ENCODE measurements at places on chromosomes 1 and 21.
A peak's percentile ranks its signal among the peaks of the same experiment; 100 is the strongest.

DNA sequence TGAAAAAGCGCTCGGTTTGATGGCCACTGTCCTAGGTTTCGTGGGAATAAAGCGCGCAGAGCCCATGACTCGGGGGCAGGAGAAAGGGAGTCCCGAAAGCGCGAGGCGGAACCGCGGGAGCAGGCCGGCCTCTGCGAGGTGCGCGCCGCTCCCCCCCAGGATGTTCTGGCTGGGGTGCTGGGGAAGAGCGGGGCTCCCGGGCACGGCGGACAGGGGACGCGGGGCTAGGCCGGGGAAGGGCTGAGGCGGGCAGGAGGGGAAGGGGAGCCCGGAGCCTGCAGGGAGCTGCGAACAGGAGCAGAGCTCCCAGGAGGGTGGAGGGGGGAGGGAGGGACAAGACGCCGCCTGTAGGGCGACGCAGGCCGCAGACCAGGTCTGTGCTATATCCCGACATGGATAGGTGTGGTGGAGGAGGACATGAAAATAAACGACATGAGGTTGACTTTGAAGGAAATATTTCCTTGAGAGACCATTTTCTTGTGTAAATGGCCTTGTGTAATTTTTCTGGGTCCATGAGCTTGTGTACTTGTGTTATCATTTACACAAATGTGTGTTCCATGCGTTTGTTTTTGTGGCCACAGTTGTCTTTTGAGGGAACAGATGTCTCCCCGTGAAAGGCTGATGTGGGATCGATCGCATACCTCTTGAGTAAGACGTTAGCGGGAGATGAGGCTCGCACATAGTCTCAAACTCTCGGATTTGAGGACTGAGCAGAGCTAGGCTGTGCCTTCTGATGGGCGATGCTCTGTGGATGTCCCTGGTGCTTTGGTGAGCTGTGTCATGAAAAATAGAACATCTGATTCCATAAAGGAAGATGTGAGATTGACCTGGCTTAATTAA is 1.3 kb downstream of the PCNT start:
- peak; percentile 82 for DNase-seq

DNA sequence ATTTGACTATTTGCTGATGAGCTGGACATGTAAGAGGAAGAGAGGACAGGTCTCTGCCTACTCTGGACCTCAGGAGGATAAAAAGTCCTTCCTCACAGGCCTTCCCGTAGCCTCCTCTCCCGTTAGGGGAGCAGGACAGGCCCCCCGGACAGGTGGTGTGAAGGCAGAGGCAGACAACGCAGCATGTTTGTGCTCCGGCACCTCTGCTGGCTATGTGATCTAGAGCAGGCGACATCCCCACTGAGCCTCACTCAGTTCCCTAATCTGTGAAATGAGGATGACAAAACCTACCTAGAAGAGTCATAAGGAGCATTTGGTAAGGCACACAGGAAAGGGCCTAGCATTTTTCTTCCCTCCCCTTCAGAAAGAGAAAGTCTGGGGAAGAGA is 34.8 kb downstream of the KIAA1614 start:
- no peak for DNase-seq

- no peak for DNase-seq
Observed at GRCh38 chr1:112906150-112906698, 49.8 kb downstream of the SLC16A1 start.

DNA sequence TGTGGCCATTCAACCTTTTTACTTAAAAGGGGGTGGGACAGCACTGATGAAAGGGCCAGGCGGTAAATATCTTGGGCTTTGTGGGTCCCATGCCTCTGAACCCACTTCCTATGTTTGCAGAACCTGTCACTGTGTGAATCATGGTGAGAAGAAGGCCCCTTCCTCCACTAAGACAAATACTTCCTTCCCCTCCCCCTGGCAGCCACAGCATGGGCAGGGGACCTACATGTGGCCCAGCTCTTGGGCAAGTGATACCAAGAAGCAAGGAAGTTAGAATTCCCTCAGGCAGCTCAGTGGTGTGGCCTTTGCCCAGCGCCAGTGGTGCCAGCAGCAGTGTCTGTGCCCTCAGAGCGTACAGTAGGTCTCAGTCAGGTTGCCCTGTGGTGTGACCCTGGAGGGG is 168.6 kb downstream of the TRIM33 start:
- no peak for DNase-seq

DNA sequence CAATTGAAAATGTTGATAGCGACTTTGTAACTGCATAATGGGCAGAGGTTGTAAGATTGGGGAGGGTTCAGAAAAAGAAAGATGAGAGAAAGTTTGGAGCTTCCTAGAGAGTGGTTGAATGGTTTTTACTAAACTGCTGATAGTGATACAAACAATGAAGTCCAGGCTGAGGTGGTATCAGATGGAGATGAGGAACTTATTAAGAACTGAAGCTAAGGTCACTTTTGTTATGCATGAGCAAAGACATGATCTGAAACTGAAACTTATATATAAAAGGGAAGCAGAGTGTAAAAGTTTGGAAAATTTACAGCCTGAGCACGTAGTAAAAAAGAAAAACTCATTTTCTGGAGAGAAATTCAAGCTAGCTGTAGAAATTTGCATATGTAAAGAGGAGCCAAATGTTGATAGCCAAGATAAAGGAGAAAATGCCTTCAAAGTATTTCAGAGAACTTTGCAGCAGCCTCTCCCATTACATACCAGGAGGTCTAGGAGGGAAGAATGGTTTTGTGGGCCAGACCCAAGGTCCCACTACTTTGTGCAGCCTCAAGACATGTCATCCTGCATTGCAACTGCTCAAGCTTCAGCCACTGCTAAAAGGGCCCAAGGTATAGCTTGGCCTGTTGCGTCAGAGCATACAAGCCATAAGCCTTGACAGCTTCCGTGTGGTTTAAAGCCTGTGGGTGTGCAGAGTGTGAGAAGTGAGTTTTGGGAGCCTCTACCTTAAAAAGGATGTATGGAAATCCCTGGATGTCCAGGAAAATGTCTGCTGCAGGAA is 843.9 kb downstream of the AMY1C start:
- no peak for DNase-seq

- DNase-seq: no peak
Observed at GRCh38 chr1:53183095-53183990, 13.3 kb upstream of the CPT2 start.

DNA sequence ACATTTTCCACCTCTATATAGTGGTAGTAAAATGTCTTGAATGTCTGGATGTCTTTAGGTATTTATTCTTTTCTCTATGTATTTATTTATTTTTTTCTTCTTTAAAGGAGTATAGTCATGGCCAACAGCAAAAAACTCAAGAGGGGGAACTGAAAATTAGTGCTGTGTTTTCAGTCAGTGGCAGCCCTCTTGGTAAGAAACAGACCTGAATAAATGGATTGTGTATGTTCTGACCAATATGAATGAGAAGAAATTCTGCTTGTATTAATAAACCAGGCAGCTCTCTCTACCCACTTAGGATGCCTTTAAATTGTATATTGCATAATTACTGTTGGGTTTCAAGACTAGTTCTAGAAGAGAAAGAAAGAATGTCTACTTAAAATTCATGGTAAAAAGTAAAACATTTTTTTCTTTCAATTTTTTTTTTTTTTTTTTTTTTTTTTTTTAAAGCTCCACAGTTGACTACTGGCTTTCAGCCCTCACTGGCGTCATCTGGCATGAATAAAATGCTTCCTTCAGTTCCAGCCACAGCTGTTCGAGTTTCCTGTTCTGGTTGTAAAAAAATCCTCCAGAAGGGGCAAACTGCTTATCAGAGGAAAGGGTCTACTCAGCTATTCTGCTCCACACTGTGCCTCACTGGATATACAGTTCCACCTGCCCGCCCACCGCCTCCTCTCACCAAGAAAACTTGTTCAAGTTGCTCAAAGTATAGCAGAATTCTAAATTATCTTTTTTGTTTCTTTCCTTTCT is 101.6 kb downstream of the ZMYM4 start:
- peak; percentile 32 for DNase-seq

DNA sequence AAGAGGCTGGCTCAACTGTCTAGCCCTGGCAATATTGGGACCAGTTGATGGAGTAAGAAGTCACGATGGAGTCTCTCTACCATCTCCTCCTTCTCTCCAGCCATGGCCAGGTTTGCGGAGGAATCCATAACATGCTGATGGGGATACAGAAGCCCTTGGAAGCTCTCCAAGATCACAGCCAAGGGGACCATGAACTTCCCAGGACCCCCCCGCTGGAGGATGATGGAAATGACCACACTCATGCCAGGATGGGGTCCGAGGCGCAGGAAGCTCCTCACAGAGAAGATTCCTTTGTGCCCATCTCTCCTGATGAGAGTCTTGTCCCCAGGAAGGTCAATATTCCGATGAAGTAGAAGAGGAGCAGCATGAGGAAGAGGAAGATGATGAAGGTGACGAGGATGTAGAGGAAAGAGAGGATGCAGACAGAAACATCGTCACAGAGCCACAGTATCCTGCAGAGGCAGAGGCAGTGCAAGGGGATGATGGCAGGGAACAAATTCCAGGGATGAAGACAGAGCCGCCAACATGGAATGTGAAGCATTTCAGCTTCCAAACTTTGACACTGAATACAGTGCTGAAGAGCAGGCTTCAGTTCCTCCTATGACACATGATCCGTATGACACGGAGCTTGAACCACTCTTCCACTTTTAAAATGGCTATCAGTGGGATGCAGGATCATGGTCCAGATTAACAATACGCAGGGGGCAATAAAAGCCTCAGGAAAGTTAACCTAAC is 57.9 kb upstream of the EDN2 start:
- no peak for DNase-seq

DNA sequence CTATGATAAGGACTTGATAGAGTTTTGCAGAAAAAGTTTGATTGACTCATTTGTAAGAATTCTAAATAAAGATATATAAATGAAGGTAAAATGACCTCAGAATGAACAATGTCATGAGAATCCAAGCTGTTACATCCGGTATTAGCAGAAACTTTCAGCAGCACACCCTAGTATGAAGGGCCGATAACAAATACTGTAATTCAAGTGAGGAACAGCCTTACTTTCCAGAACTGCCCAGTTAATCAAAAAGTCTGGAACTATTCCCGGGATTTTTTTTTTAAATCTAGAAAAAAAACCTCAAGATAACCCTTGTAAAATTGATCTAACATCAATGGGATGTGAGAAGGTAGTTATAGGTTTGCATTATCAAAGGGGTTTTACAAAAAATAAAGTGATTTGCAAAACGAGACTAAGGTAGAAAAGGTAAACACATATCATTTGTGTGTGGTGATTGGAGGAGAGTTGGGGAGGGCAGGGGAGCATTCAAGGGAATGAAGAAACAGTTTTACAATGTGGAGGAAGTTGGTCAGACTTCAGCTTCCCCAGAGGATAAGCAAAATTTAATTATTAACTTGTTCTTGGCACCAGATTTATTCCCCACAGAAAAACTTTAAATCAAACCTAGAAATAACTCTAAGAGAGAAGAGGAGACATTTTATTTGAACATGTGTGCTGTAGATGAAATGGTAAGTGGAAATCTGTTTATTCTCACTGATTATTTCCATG is 75.9 kb upstream of the VCAM1 start:
- DNase-seq: no peak

DNA sequence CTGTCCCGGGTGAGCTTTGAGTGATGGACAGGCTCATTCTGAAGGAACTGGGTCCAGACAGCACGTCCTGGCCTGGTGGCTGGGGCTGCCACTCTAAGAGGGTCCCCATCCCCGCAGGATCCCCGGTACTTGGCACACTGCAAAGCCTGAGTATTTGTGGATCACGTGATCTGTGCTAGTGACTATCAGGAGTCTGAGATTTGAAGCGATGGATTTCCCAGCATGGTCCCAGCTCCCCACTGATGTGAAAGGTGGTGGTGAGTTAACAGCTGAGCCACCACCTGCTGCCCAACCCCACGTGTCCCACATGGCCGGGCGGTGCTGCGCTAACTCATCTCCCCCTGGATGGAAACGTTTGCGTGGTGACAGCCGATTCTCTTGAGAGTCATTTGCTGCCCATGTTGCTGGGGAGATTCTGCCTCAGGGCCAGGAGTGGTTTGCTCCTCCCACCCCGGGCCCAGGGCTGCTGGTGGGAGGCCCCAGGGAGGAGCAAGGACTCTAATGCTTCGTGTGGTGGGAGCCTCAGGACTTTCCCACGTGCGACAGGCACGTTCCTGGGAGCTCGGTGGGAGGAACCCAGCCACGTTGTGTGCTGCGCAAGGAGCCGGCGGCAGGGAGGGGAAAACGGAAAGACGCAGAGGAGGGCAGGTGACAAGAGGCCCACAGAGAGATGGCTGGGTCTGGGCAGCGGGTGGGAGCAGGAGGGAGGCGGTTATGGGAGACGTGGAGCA is 15.1 kb downstream of the FAAP20 start:
- peak; percentile 75 for DNase-seq

- no peak for DNase-seq
Observed at GRCh38 chr1:113913887-113914664, 8.9 kb downstream of the DCLRE1B start.

GRCh38 chr1:208449951-208450350 is 205.8 kb upstream of the PLXNA2 start:
- DNase-seq: no peak

GRCh38 chr1:9867408-9868243 is 42.4 kb downstream of the CTNNBIP1 start:
- DNase-seq: peak; percentile 90

GRCh38 chr1:11934302-11935056 is at the start of gene PLOD1:
TSS of gene PLOD1 (plus strand) at chr1:11934717. CDS start at chr1:11934780, 63 bp downstream.
- peak; percentile 84 for DNase-seq

DNA sequence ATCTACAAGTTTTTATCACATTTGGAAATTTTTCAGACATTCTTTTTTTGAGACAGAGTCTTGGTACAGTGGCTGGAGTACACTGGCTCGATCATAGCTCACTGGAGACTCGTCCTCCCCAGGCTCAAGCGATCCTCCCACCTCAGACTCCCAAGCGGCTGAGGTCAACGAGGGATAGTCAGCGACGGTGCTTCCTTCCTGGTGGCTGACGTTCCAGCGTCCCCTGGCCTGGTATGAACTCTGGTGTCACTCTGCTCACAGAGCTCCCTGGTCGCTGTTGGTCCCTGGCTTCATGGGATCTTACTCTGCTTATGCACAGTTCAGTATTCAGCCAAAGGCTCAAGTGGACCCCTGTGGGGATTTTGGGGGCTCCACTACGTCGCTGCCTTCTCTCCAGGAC is 3.5 kb upstream of the ARHGEF16 start:
- DNase-seq: no peak

- no peak for DNase-seq
Observed at GRCh38 chr1:183632114-183632513, 3.5 kb downstream of the ARPC5 start.

GRCh38 chr1:181718034-181718433 is 234.7 kb downstream of the CACNA1E start:
- no peak for DNase-seq

- no peak for DNase-seq
Observed at GRCh38 chr21:14239281-14239680, 23.3 kb downstream of the RBM11 start.

GRCh38 chr1:8746554-8746953 is 70.9 kb downstream of the RERE start:
- no peak for DNase-seq

DNA sequence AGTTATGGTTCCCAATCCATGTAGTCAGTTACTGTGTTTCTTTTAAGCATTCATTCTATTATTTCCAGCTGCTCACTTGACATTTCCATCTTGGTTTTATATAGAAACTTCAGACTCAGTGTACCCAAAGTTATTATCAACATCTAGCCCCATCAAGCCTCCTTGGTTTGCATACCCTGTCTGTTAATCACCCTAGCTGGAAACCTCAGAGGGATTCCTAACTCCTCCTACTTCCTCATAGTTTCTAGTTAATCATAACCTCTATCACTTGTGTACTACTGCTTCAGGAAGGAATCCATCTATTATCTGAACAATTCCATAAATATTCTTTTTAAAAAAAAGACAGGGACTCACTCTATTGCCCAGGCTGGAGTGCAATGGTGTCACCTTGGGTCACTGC is 293.3 kb downstream of the SDCCAG8 start:
- DNase-seq: no peak

Measured in glutamatergic neuron (in vitro differentiated cells).